ENCODE measurements at places on chromosomes 2 and 18.

- DNase-seq, result no peak
Observed at GRCh38 chr2:127735044-127735443, 33.7 kb downstream of the SFT2D3 start.

GRCh38 chr2:24832521-24832920 is 39.3 kb downstream of the CENPO start:
- no peak for DNase-seq

DNA sequence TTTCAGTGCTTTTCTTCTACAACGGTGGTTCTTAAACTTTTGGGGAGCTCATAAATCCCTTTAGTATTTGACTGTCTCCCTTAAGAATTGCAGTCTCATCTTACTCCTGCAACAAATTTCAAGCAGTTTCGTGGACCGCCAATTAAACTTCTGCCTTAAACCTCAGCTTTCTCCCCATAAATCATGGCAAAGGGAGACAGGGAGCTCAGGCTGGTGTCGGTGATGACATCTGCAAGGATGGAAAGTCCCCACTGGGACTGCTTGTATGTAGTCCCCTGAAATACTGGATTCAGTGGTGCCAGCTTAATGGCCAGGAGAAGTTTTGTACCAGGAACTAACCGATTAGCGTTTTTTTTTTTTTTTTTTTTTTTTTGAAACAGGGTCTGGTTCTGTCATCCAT is 148.7 kb upstream of the ITGA6 start:
- no peak for DNase-seq

DNA sequence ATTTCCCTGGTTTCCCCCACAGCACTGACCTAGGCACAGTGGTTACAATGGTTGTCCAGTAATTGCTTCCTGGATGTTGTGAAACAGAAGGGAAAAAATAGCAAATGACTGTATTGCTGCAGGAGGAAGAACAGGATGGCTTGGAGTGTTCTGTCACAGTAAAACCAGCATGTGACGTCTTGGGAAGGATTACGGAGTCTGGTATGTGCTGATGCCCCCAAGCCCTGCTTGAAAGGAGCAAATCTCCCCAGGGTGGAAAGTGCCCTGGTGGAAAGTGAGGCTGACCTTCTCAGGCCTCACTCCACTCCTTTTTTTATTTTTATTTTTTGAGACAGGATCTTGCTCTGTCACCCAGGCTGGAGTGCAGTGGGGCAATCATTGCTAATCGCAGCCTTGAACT is 7.8 kb downstream of the RAB11FIP5 start:
- no peak for DNase-seq

- no peak for DNase-seq
Observed at GRCh38 chr2:119472749-119473148, 41.1 kb downstream of the TMEM37 start.

DNA sequence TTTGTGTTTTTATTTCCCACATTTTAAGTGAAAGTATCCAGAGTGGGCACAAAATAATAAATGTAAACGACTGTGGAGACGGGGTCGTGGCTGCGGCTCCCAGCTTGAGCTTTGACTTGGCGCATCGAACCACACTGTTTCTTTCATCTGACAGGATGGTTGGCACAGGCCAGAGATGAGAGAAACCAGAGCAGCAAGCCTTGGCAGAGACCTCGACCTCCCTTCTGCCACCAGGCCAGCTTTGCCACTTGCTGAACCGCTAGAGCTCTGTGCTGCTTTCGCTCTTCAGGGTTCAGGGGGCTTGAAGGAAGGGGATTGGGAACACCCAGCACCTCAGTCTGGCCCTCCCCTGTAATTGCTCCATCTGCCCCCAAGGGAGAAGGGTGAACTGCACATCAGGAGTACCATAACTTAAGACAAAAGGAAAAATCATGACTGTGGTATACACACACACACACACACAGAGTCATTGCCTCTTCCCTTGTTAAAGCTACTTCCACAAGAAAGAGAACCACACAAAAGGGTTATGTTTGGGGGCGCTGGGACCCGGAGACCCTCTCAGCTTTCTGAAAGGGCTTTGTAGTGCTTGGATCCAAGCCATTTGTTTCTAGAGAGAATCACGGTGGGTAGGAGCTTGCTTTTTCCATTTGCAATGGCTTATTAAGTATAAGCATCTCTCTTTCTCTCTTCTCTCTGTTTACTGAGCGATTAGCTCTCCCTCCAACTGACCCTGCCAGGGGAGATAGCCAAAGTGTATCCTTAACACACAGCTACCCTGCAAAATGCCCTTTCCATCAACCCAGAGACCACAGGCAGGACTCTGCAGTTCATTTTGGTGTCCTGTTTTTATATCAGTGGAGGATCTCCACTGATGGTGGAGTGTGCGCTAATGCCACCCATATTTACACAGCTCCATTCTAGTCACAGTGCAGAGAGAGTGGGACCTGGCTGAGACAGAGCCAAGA is 23.0 kb downstream of the POU3F3 start:
- no peak for DNase-seq

- no peak for DNase-seq
Observed at GRCh38 chr18:23963443-23964165, 51.0 kb upstream of the TTC39C start.

- DNase-seq, result no peak
Observed at GRCh38 chr2:38605298-38605830, 2.6 kb upstream of the HNRNPLL start.

GRCh38 chr2:127024769-127025358 is 82.1 kb downstream of the BIN1 start:
- DNase-seq, result no peak

DNA sequence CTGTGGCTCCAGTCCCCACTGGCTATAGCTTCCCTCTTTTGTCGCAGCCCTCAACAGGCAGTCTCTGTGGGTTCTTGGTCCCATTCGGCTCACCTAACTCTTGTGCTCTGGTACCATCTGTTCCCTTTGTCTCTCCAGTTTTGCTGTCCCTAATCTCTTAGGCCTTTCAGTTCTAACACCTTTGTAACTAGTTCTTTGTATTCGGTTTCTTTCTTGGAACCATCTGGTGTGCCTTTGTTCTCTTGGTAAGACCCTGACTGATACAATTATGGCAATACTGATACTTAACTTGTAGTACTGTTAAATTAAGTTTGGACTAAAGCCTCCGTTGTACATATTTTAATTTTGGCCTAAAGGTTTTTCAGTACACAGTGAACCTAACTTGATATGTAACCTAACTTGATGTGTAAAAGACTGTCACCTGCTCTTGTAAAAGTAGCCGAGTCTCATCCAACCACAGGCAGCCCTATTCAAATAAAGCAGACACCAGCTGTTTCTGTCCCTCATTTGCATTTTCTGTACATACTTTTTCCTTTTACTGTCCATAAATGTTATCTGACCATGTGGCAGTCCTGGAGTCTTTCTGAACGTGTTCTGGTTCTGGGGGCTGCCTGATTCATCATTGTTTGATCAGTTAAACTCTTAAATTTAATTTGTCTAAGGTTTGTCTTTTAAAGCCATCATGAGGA is 4.8 kb upstream of the MRPL44 start:
- DNase-seq, result no peak

DNA sequence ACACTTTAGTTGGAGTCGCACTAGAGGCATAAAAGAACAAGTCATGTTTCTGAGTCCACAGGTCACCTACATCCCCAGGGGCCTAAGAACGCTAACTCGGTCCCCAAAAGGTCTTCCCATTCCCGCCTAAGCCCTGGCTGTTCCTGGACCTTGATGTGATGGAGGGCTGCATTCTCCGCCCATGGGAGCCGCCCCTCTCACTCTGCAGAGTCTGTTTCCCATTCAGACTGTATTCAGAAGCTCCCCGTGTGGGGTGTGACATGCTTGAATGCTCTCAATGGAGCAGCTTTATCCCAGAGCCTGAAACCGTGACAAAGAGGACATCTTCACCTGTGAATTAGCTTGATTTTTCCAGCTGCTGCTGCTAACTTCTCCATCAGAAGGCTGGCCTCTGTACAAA is 319.0 kb upstream of the KLHL29 start:
- no peak for DNase-seq

- no peak for DNase-seq
Observed at GRCh38 chr2:75294362-75294761, 95.0 kb upstream of the TACR1 start.

DNA sequence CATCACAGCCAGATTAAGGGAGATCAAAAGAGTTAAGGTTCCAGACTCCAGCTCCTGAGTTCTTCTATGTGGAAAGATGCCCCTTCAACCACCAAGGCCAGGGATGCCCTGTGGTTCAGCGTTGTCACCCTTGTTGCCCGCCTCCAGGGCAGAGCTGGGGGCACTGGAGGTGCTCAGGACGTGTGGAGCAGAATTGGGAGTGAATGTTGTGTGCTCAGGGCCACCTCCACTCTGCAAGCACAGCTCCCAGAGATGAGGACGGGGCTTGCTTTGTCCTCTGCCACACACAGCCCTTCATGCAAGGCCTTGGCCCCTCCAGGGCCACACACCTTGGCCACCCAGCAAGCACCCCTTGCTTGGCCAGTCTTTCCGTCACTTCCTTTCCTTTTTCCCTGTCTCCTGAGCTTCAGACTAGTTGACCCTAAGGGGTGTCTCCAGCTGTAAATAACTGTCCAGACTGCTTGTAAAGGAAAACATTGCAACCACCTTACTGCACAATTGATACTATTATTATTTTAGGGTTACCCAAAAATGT is 103.3 kb downstream of the AGAP1 start:
- no peak for DNase-seq

Data from CD4-positive, alpha-beta T cell treated with Interleukin-2 at 100 ng/mL for 4 hours (primary cell).